ENCODE measurements at places on chromosomes 5 and 9. TPM values are rescaled to one million over a fixed set of nuclear protein-coding genes. Genes with fewer than 3 reads are reported as not detected.

HEMGN gene
- polyA plus RNA-seq: not detected

DNA sequence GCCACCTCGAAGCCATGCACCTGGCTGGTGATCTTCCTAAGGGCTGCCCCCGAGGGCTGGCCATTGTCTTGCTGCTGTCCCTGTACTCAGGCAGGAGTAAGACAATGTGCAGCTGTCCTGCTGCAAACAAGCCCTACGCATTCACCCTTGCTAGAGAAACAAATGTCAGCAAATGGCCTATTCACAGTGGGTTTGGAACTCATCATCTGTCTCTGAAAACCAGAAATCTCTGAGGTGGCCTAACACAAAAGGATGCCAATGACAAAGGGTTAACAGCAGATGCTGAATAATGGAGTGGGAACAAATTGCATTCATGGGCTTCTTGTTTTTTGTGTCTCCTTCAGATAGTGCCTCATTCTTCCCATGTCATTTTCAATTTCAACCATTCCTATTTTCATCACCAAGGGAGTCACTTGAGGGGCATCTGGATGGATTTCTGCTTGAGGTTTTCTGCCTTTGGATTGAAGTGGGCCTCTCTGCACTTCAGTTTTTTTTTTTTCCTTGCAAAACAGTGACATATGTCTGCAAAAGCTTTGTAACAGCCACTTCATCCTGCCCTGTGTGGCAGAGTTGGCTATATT is 261.6 kb upstream of the VLDLR start:
- H3K36me3 ChIP-seq: no peaks in the 10 kb centered on the region
- no peak overlapping the region for H3K27ac ChIP-seq
- no peak for DNase-seq
- H3K4me3 ChIP-seq: no peak overlapping the region
- no peaks in the 10 kb centered on the region for H3K27me3 ChIP-seq

DNA sequence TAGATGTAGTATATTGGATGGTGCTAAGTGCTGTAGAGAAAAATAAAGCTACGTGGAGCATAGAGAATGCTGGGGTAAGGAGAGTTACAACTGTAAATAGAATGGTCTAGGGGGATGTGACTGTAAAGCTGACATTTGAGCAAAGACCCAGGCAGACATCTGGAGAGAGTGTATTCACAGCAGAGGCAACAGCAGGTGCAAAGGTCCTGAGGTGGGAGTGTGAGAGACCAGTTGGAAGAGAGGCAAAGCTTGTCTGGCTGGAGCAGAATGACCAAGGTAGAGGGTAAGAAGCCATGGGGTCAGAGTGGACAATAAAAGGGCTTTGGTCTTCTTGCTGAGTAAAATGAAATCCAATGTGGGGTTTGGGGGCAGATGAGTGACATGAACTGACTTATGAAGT is 92.9 kb upstream of the IQGAP2 start:
- no peak overlapping the region for H3K27ac ChIP-seq
- no peaks in the 10 kb centered on the region for H3K27me3 ChIP-seq
- DNase-seq: no peak
- H3K36me3 ChIP-seq: no peaks in the 10 kb centered on the region

PIP5KL1 gene
- 1.4 TPM for polyA plus RNA-seq

DNA sequence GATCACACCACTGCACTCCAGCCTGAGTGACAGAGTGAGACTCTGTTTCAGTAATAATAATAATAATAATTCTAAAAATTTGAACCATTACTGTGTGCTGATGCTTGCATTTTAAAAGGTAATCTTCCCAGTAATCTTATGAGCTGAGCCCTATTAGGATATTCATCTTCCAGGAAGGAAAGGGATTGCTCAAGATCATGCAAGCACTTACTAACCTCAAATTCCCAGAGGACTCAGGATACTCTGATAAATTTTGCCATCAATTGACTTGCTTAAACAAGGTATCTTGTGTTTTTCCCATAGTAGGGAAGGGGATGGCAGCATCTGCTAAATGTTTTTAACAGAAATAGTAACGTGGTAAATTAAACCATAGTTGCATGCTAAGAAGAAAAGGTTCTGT is 176.4 kb upstream of the MRPS30 start:
- no peaks in the 10 kb centered on the region for H3K36me3 ChIP-seq
- DNase-seq: no peak
- no peaks in the 10 kb centered on the region for H3K4me1 ChIP-seq
- no peaks in the 10 kb centered on the region for H3K27me3 ChIP-seq

GPX3 gene
- polyA plus RNA-seq: 520 TPM

- no peaks in the 10 kb centered on the region for H3K36me3 ChIP-seq
- no peak for DNase-seq
- no peaks in the 10 kb centered on the region for H3K27me3 ChIP-seq
- H3K4me1 ChIP-seq: no peaks in the 10 kb centered on the region
- H3K4me3 ChIP-seq: no peak overlapping the region
Measured at GRCh38 chr5:21225223-21226064, 1237.4 kb upstream of the CDH18 start.

GRCh38 chr5:170466988-170467707 is 36.7 kb upstream of the KCNIP1 start:
- no peak overlapping the region for H3K4me3 ChIP-seq
- no peaks in the 10 kb centered on the region for H3K36me3 ChIP-seq
- H3K27ac ChIP-seq: no peak overlapping the region
- no peaks in the 10 kb centered on the region for H3K4me1 ChIP-seq

GRCh38 chr5:93607367-93608258 is 24.6 kb downstream of the NR2F1 start:
- H3K4me1 ChIP-seq: no peaks in the 10 kb centered on the region
- no peaks in the 10 kb centered on the region for H3K27me3 ChIP-seq
- no peak overlapping the region for H3K27ac ChIP-seq
- no peaks in the 10 kb centered on the region for H3K36me3 ChIP-seq
- DNase-seq: no peak

- no peak overlapping the region for H3K4me3 ChIP-seq
- H3K36me3 ChIP-seq: no peaks in the 10 kb centered on the region
- H3K4me1 ChIP-seq: no peaks in the 10 kb centered on the region
Measured at GRCh38 chr5:92513067-92513466, 1068.0 kb downstream of the NR2F1-AS1 start.

DNA sequence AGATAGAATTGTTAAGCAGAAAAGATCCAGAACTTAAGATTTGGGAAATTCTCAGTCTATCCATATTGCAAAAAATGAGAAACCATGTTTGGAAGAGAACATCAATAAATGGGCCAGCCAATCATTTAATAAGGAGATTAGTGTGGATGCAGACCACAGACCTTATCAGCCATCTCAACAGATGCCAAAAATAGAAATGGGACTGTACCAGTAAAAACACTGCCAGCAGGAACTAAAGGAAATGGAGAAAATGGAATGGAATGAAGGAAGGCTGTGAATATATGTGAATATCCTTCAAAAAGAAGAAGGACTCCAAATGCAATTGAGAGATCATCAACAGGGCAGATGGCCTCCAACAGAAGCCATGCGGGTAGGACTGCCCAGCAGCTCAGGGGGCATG is 52.7 kb upstream of the ZNF618 start:
- DNase-seq: no peak
- H3K27ac ChIP-seq: no peak overlapping the region
- no peaks in the 10 kb centered on the region for H3K27me3 ChIP-seq
- no peak overlapping the region for H3K4me3 ChIP-seq
- no peaks in the 10 kb centered on the region for H3K4me1 ChIP-seq
- H3K36me3 ChIP-seq: no peaks in the 10 kb centered on the region

AUH gene
- 15.2 TPM for polyA plus RNA-seq

SMIM32 gene
- not detected for polyA plus RNA-seq

DNA sequence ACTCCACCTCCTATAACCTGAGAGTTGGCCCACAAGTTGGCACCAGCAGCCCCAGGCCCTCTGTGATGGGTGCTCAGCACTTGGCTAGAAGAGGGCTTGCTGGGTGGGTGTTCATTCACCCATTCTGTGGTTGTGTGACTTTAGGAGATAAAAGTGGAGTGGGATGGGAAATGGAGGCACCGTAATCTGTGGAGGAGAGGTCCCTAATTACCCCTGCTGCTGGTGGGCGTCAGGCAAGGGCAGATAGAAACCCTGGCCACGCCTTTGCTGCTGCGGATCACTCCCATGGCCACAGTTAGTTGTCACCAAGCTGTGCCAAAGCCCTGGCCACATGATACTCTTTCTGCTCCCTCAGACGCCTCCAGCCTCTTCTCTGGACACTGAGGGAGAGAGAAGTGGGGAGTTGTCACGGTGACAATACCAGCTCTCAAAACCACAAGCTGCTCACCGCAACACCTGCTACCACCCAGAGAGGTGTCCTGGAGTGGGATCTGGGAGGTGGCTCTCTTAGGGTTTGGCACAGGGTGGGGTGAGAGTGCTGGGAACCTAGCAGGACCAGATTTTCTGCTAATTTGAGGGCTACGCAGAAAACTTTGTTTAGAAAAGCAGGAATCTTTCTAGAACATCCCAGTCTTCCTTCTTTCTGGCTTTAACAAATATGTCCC is 12.0 kb upstream of the NEUROG1 start:
- H3K36me3 ChIP-seq: no peaks in the 10 kb centered on the region
- no peaks in the 10 kb centered on the region for H3K27me3 ChIP-seq
- H3K27ac ChIP-seq: no peak overlapping the region
- H3K4me1 ChIP-seq: no peaks in the 10 kb centered on the region

ANKRD31 gene
- 0.03 TPM for polyA plus RNA-seq

GRCh38 chr9:87513161-87513560 is 15.5 kb downstream of the DAPK1 start:
- H3K27ac ChIP-seq: no peak overlapping the region
- DNase-seq: no peak
- H3K4me3 ChIP-seq: no peak overlapping the region
- H3K36me3 ChIP-seq: no peaks in the 10 kb centered on the region

Measured in aorta (tissue), 5 donors.